ENCODE measurements at places on chromosomes 1 and 21.

DNA sequence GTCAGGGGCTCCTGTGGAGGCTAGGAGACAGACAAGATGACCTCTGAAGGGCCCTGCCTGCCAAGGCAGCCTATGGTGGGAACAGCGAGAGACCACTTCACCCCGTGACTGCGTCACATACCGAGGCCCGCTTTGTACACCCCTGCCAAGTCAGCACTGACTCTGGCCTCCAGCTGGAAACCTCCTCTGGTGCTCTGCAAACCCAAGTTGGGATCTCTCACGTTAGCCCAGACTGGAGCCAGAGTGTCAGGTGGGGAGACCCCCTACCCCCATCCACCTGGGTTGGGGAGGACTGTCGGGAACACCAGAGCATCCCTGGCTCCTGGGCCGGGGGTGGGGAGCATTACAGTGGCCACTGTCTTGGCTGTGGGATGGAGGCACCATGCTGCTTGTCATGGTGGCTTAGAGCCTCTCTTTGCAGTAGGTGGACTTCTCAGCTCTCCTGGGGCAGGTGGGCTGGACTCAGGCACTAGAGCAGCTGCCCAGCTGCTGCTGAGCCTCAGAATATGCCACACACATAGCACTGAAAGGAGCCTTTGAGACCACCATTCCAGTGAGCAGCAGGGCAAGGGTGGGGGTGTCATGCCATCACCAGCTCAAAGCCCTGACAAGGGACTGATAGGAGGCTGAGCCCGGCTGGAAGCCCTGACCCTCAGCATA is 50.4 kb downstream of the ELK4 start:
- DNase-seq: no peak

DNA sequence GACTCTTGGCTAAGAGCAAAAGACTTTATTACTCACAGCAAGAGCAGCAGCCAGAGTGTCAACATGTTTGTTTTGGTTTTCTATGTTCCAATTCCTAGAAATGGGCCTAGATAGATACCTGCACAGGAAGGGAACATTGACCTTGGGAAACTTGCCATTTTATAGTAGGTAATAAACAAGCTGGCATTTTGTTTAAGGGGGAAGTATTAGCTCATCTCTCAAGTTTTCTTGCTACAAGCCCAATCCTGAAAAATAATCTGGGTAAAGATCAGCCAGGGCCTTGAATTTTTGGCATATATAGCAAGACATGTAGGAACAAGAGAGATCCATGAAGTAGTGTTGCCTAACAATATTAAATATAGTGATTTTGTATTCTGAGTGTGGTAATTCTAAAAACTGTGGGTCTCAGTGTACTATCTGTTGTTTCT is 51.4 kb upstream of the RGL1 start:
- DNase-seq: no peak

DNA sequence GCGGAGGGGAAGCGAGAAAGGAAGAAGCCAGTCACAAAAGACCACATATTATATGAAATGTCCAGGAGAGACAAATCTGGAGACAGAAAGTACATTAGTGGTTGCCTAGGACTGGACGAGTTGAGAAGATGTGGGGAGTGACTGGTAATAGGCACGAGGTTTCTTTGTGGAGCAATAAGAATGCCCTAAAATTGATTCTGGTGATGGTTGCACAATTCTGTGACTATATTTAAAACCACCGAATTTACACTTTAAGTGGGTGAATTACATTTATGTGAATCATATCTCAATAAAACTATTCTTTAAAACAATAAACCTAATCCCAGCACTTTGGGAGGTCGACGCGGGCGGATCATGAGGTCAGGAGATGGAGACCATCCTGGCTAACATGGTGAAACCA is 63.1 kb downstream of the ZNF281 start:
- no peak for DNase-seq

DNA sequence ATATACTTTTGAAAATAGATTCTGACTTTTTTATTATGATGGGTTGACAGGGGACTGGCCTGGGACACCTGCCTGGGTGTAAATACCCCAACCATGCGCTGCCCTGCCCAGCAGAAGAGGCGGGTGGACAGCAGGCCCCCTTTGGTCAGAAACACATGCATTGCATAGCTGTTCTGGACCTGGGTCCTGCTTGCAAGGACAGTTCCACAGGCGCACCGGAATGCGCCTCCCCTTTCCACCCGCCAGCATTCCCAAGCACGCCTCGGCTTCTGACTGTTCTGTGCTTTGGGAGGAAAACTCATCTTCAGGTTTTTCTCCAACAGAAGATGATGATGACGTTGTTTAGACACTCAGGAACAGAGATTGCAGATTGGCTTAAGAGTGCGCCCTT is 428 bp upstream of the ZNF678 start:
- DNase-seq: no peak

DNA sequence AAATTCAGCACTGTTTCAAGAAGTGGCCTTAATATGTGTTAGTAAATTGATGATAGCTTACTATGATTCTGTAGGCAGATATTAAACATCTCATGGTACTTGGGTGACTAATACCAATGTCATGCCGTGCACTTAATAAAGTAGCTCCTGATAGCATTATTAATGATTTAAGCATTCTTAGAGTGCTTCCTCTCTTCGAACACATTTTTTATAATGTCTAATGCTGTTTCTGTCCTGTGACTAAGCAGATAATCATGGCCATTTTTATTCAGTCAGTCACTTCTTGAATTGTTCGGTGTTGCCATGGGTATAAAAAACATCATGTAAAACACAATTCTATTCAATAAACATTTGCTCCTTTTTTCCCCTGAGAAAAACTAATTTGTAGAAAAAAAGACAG is 804.6 kb upstream of the ADGRL4 start:
- DNase-seq: no peak

GRCh38 chr1:237269938-237270337 is 228.0 kb downstream of the RYR2 start:
- no peak for DNase-seq

DNA sequence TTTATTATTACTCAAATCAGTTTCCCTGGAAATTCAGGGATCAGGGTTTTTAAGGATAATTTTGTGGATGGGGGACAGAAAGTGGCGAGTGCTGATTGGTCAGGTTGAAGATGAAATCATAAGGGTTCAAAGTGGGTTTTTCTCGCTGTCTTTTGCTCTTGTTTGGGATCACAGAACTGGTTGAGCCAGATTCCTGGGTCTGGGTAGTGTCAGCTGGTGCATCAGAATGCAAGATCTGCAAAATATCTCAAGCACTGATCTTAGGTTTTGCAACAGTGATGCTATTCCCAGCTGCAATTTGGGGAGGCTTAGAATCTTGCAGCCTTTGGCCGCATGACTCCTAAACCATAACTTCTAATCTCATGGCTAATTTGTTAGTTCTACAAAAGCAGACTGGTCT is 9.3 kb downstream of the CHI3L2 start:
- DNase-seq: no peak

DNA sequence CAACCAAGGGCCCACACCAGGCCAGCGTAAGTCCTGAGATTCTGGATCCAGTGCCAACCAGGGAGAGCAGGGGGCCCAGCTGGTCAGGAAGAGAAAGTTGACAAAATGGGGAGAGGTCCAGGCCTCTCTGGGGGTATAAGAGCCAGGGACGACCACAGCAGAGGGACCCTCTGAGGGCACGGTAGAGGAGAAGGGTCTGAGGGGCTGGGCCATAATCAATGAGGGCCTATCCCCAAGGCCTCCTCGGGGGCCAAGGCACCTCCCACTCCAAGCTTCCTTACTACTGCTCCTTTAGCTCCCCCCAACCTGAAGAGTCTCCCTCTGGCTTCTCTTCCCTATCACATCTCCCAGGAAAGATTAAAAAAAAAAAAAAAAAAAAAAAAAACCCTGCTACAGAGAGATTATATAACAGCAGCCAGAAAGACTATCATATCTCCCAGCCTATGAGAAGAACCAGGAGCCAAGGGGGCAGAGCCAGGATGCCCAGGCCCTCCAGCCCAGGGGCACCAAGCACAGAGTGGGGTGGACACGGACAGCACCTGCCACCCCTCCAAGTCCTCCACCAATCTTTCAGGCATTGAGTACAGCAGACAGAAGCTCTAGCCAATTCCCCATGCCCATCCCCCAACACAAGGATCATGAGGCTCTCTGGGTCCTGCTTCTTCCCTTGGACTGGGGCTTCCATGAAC is 2.7 kb downstream of the MEF2D start:
- DNase-seq: no peak

DNA sequence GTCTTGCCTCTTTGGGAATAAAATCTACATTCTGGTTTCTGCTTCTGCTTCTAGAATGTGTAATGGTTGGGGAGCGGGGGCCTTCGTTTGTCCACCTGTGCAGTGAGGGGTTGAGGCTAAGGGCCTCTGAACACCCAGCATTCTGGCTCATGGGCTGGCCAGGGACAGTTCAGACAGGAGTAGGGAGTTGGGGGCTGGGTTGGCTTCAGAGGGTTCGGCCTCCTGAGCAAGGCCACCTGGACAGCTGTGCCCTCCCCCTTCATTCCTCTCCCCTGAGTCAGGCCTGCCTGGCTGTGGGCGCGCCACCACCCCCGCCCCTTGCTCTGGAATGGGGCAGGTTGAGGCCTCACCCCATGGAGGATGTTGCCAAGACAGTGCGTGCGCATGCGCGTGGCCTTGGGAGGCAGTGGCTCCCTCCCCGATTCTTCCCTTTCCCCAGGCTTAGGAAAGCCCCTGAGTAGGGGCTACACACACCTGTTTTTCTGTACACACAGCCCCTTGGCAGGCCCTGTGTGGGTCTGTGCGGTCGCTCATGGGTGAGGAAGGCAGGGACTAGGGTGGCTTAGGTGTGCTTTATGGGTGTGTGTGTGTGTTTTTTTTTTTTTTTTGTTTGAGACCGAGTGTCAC is 57.0 kb downstream of the YARS1 start:
- DNase-seq: peak; percentile 99

- no peak for DNase-seq
Observed at GRCh38 chr1:162446946-162447345, 35.0 kb upstream of the SH2D1B start.

DNA sequence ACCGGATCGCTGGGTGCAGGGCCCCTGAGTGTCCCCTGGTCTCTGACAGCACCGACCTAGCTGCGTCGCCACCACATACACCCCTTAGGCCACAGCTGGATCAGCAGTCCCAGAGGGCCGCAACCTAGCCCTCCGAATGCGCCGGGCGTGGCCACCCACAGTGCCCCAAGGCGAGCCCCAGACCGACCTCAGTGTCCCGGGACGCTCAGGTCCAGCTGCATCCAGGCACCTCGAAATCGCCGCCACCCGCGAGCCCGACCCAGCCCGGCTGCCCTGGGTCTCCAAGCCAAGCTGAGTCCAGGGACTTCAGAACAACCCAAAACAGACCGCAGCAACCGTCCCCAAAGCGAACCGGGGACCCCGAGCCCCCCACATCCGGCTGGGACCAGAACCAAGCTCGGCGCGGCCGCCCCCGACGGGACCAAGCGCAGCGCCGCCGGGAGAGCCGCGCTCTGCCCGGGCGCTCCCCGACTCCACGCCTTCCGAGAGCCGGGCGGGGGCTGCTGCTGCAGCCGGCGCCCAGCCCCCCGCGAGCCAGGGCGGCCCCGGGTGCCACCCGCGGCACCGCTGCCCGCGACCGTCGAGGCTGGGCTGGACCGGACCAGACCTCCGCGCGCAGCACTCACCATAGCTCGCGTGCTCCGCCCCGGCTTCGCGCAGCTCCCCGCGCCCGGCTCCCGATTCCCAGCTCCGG is 54.6 kb upstream of the ECE1 start:
- no peak for DNase-seq

DNA sequence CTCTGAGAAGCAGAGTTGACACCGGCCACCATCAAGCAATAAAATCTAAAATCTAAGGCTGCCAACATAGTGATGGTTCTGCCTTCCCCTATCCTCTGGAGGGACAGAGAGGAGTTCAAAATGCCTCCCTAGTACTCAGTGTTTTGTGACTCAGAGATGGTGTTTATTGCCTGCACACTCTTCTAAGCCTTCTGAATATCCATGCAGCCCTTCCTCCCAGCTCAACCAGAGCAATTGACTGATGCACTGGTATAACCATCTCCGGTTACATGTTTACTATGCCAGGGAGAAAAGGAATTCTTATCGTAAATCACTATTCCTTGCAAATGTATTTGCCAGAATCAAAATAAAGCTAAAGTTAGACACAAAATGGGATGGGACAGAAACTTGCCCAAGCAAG is 132.9 kb upstream of the RAB4A start:
- no peak for DNase-seq

DNA sequence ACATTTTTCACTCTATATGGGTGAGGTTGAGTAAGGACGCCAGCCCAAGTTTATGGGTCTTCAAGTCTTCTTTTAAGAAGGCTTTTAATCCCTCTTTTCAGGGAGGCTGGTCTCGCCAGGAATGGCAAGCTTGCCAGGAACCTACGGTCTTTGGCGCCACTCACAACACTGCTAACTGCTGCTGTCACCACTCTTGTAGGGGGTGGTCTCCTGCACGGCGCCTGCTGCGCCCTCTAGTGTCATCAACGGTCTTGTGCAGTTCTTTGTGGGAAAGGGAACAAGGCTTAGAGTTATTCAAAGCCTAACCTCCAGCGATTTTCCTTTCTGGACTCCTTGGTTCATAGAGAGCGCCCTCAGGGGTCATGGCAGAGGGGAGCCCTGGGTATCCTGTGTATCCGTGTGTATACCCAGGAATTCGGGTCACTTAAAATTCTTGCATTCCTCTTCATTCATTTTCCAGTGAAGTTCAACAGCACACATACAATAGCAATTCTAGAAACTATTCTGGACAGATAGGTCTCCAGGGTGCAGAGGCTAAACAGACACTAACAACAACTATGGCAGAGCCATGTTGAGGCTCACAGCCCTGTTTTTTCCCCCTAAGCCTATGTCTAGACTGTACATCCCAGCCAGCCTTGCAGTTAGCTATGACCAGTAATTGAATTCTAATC is 392.8 kb upstream of the CAMK1G start:
- peak; percentile 91 for DNase-seq

DNA sequence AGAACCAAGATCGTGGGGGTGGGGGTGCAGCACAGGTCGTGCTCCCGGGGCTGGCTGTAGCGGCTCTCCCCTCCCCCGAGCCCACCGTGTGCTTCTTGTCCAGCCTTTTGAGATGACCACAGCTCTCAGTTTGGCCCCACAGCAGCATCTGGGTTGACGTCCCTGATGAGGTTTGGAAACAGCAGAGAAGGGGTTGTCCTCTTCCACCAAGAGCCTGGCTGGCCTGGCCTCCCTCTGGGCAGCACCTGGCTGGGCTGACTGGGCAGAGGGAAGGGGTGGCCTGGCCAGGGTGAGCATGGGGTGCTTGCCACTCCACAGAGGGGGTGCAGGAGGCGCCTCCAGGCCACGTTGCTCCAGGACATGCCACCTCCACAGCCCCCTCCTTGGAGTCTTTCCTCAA is 61.5 kb downstream of the SKI start:
- no peak for DNase-seq

- DNase-seq: peak; percentile 82
Observed at GRCh38 chr1:39230261-39231190, 26.0 kb downstream of the MACF1 start.

- no peak for DNase-seq
Observed at GRCh38 chr1:23288671-23289070, 55.4 kb downstream of the HNRNPR start.

DNA sequence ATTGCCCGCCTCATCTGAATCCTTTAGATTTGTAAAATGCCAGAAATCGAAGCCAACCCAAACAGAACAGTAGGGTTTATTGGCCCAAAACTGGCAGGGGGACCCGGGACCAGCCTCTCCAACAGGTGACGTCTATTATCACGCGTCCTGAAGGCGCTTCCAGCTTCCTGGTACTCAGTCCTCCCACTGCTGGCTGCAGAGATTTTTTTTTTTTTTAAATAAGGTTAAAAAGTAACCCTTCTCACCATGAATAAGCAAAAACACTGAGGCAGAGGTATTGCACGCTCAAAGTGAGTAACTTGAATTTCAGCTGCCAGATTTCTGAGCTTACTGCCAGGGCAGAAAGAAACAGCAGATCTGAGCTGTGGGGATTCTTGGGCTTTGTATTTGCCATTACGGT is 54.4 kb upstream of the GCLM start:
- DNase-seq: no peak

All from NT2/D1 (cell line).